Heart left ventricle (tissue), 16 donors: ENCODE measurements at places on chromosomes 6 and 20. TPM values are rescaled to one million over a fixed set of nuclear protein-coding genes. Genes with fewer than 3 reads are reported as not detected.

Gene GPLD1
- total RNA-seq, result 0.81 TPM

Gene FLOT1
- total RNA-seq, result 282 TPM

Gene FOXC1
- total RNA-seq, result 6.3 TPM

Gene SLC17A2
- total RNA-seq, result not detected

Gene CST4
- not detected for total RNA-seq

Gene HS3ST5
- total RNA-seq, result not detected

Gene ATP6V1G2
- total RNA-seq, result 3.5 TPM

- H3K27ac ChIP-seq, result peak overlapping the region; percentile 98
- no peak overlapping the region for H3K4me3 ChIP-seq
- peaks cover 10% of the 10 kb centered on the region for H3K36me3 ChIP-seq
- H3K27me3 ChIP-seq, result no peaks in the 10 kb centered on the region
- no peak for DNase-seq
These were observed 5.0 kb downstream of the PYGB start for GRCh38 chr20:25252686-25253421.

GRCh38 chr6:16901782-16902181 lies 140.5 kb upstream of the ATXN1 start:
- H3K36me3 ChIP-seq, result no peaks in the 10 kb centered on the region
- peak; percentile 22 for DNase-seq
- no peaks in the 10 kb centered on the region for H3K27me3 ChIP-seq
- H3K27ac ChIP-seq, result no peak overlapping the region

- H3K27me3 ChIP-seq, result no peaks in the 10 kb centered on the region
- no peaks in the 10 kb centered on the region for H3K4me1 ChIP-seq
- H3K36me3 ChIP-seq, result no peaks in the 10 kb centered on the region
- no peak overlapping the region for H3K27ac ChIP-seq
These were observed 102.9 kb upstream of the PRL start for GRCh38 chr6:22399693-22400092.

- H3K36me3 ChIP-seq, result no peaks in the 10 kb centered on the region
- H3K27me3 ChIP-seq, result no peaks in the 10 kb centered on the region
- H3K4me3 ChIP-seq, result no peak overlapping the region
- DNase-seq, result no peak
These were observed 855.5 kb upstream of the MAP3K7 start for GRCh38 chr6:91442342-91442741.

DNA sequence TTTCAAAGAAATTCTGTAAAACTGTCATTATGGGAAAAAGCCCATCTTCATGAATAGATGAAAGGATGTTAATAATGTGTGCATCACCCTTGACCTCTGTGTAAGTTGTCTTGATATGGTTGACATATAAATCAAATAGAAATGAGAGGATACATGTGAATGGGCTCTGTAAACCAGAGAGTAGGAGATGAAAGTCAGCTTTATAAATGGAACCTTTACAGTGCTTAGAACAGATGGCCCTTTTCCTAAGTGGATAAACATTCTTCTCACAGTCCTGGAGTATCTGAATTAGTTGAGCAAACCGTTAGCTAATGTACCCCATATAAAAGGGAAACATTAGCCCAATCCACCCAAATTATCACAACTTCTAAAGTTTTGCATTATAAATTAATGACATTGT lies 57.5 kb downstream of the MYLK4 start:
- DNase-seq, result no peak
- no peaks in the 10 kb centered on the region for H3K4me1 ChIP-seq
- no peak overlapping the region for H3K4me3 ChIP-seq
- no peaks in the 10 kb centered on the region for H3K36me3 ChIP-seq

DNA sequence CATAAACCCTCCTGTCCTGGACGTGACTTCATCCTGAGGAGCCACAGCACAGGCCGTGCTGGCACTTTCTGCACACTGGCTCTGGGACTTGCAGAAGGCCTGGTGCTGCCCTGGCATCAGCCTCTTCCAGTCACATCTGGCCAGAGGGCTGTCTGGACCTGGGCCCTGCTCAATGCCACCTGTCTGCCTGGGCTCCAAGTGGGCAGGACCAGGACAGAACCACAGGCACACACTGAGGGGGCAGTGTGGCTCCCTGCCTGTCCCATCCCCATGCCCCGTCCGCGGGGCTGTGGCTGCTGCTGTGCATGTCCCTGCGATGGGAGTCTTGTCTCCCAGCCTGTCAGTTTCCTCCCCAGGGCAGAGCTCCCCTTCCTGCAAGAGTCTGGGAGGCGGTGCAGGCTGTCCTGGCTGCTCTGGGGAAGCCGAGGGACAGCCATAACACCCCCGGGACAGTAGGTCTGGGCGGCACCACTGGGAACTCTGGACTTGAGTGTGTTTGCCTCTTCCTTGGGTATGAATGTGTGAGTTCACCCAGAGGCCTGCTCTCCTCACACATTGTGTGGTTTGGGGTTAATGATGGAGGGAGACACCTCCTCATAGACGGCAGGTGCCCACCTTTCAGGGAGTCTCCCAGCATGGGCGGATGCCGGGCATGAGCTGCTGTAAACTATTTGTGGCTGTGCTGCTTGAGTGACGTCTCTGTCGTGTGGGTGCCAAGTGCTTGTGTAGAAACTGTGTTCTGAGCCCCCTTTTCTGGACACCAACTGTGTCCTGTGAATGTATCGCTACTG lies 22.0 kb upstream of the PYGB start:
- no peaks in the 10 kb centered on the region for H3K36me3 ChIP-seq
- DNase-seq, result no peak
- no peaks in the 10 kb centered on the region for H3K27me3 ChIP-seq
- H3K4me1 ChIP-seq, result peaks cover 86% of the 10 kb centered on the region
- H3K4me3 ChIP-seq, result no peak overlapping the region

GRCh38 chr6:122766256-122766655 lies 13.3 kb upstream of the FABP7 start:
- no peak overlapping the region for H3K27ac ChIP-seq
- no peaks in the 10 kb centered on the region for H3K4me1 ChIP-seq
- DNase-seq, result no peak
- H3K27me3 ChIP-seq, result no peaks in the 10 kb centered on the region
- no peaks in the 10 kb centered on the region for H3K36me3 ChIP-seq

- H3K36me3 ChIP-seq, result no peaks in the 10 kb centered on the region
- H3K4me3 ChIP-seq, result no peak overlapping the region
- no peak overlapping the region for H3K27ac ChIP-seq
- peaks cover 13% of the 10 kb centered on the region for H3K4me1 ChIP-seq
- no peaks in the 10 kb centered on the region for H3K27me3 ChIP-seq
These were observed 27.0 kb upstream of the MARCKS start for GRCh38 chr6:113830140-113830539.

DNA sequence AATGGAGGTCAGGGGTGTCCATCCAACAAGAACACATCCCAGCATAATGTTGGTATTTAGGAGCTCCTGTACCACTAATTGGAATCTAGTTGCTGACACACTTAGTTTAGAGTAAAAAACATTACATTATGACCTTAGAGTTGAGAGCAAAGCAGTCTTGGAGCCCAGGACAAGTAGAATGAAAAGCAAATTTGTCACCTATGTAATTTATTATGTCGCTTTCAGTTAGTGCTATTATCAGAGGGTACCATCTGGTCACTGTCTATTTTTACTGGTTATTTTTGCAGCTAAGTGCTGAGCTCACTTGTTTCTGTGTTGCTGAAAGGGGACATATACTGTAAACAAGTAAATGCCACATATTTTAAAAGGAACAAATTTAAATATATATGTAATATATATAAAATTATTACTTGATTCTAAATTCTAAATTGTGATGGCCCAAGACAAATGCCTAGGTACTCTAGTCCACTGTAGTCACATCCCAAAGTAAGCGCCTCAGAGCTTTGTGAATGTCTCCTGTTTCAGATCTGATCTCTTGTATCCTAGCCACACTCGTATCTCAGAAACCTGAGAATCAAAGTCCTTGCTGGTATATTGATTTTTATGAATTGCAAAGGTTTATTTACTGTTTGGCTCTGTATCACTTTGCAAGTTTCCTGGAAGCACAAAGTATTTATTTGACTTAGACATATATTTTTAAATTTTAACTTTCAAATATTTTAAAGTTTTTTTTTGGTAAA lies 148.6 kb upstream of the MAN1A1 start:
- H3K27ac ChIP-seq, result no peak overlapping the region
- no peak overlapping the region for H3K4me3 ChIP-seq
- H3K27me3 ChIP-seq, result no peaks in the 10 kb centered on the region
- no peaks in the 10 kb centered on the region for H3K36me3 ChIP-seq

DNA sequence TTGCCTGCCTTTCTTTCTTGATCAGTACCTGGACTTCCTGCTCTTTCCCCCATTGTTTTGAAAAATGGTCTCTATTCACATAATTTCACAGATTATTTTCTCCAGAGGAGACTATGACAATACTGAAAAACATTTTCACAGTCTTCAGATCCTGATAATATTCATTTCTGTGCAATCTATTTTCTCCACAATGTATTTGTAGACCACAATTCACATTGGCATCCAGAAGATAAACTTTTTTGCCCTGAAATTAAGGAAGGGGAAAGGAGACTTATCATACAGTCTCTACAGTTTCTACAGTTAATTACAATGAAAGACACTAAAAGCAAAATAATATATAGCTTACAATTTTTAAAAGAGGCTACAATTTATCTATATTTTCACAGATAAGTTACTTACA lies 18.4 kb downstream of the LCA5 start:
- peaks cover 4% of the 10 kb centered on the region for H3K36me3 ChIP-seq
- no peak for DNase-seq
- H3K4me3 ChIP-seq, result no peak overlapping the region
- H3K27me3 ChIP-seq, result no peaks in the 10 kb centered on the region

DNA sequence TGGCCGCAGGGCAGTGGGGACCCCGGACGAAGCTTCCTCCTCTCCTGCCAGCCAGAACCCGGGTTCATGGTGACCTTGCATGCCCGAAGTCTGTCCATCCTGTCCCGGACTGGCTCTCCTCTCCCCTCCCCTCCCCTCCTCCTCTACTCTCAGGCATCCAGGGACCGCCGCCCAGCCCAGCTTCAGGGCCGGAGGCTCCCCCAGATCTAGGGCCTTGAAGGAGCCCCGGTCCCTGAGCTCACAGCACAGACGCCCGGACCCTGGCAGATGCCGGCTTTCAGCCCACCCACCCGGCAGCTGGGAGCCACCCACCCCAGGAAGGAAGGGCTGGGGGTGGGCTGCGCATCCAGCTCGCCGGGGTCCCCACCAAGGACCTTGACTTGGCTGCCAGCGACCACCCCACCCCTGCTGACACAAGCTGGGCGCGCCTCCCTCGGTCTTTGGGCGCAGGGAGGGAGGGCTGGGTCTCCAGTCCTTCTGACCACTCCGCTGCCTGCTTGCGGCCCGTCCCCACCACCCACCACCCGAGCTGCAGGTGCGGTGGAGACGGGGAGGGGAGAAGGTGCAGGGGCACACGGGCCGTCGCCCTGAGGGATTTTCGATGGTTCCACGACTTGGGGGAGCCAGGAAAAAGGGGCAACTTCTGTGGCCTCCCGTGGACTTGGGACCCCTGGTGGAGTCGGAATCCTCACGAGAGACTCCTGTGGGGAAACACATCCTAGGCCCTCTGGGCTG lies 5.8 kb upstream of the ABHD16B start:
- peaks cover 70% of the 10 kb centered on the region for H3K4me1 ChIP-seq
- peak overlapping the region; percentile 40 for H3K4me3 ChIP-seq
- no peaks in the 10 kb centered on the region for H3K36me3 ChIP-seq
- no peaks in the 10 kb centered on the region for H3K27me3 ChIP-seq

DNA sequence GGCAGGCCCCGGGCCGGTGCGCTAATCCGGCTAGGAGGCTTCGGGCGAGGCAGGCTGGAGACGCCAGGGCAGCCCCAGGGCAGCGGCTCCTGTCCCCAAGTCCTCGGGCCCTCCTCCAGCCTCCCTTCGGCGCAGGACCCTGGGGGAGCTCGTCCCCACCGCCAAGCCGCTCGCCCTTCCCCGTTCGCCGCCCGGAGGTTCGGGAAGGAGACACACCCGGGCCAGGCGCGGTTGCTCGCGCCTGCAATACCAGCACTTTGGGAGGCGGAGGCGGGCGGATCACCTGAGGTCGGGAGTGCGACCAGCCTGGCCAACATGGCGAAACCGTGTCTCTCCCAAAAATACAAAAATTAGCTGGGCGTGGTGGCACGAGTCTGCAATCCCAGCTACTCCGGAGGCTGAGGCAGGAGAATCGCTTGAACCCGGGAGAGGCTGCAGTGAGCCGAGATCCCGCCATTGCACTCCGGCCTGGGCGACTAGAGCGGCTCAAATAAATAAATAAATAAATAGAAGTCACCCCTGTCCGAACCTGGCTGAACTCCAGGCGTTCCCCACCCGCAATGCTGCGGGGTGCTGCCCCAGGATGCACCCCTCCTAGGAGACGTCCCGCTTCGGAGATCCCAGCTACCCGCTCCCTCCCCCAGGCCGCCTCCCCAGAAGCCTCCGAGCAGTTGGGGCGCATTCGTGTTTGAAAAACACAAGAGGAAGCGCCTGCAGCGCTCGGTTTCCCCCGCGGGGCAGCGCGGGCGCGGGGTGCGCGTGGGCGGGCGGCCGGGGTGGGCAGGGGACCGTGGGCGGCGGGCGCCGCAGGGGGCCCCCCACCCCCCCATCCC lies 27.5 kb downstream of the SERPINB9 start:
- H3K4me1 ChIP-seq, result no peaks in the 10 kb centered on the region
- peak overlapping the region; percentile 78 for H3K27ac ChIP-seq
- DNase-seq, result peak; percentile 70
- no peaks in the 10 kb centered on the region for H3K27me3 ChIP-seq

DNA sequence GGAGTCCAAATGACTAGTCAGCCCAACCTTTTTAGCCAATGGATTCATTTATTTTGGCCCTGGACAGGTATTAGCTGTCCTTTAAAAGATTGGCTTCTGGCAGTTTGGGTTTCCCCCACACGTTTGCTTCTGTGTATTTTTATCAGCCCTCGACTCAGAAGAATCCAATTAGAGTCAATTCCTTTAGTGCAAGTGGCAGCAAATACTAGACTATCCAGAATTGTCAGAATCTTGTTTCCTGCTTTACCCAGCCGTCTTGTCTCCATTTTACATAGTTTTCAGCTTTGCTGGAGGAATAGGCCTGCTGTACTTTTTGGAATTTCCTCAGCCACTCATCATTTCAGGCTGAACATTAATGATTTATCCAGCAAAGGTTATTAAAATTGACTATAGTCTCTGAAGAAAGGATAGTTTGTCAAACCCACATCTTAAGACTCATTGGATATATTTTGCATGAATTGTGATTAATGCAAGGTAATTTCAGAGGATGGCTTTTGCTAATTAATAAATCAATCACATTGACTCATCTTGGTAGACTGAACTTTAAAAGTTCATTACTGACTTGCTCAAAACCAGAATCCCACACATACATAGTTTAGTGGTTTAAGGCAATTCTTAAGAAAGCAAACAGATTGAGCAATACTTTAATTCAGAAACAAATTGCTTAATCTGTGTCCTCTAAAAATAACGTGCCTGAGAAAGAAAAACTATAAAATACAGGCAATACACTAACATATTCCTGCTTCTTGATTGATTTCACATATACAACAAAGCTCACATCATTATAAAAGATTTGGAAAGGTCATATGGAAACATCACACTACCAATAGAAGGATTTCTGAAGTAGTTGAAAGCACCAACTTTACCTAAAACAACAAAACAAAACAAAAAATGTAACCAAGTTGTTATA lies 62.9 kb upstream of the ZNF217 start:
- no peak overlapping the region for H3K4me3 ChIP-seq
- H3K27me3 ChIP-seq, result no peaks in the 10 kb centered on the region
- H3K36me3 ChIP-seq, result no peaks in the 10 kb centered on the region
- H3K4me1 ChIP-seq, result peaks cover 36% of the 10 kb centered on the region
- H3K27ac ChIP-seq, result peak overlapping the region; percentile 4
